ENCODE measurements at places on chromosomes 7 and 10. TPM values are rescaled to one million over a fixed set of nuclear protein-coding genes. Genes with fewer than 3 reads are reported as not detected.

DNA sequence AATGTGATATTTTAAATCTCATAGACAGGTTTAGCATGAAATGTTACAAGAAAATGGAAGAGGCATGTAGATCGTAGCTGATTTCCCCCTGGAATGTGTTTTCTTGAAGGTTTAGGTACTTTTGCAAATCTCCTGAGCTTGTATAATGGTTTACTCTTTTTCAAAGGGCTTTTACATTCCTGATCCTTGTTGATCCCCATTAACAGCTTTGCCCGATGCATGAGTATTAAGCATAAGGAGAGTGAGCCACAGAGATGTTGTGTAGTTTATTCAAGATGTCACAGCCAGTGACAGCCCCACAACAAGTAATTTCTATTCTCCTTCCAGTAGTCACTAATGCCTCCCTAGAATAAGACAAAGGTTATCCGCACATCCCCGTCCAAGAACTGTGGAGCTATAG, 103.7 kb downstream of the SKIDA1 start:
- no peak for DNase-seq
- no peaks in the 10 kb centered on the region for H3K4me1 ChIP-seq
- H3K27me3 ChIP-seq, result no peaks in the 10 kb centered on the region
- no peak overlapping the region for H3K27ac ChIP-seq
- H3K4me3 ChIP-seq, result no peak overlapping the region

DNA sequence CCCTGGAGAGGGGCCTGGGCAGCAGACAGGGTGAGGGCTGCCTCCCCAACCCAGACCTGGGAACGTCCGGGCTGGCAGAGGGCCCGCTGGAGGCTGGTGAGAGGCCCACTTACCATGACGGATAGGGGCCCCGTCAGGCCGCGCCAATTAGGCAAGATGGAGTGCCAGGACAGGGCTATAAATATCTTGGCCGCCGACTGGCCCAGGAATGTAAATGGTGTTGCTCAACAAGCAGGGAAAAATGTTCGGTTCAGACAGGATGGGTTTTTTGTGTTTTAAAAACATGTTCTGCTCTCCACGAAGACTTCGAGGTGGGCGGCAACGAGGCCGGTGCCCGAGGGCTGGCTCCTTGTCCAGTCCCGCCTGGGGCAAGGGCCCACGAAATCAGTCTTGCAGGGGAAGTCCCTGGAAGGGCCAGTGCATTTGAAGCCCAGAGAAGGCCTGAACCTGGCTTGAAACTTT, 35.8 kb upstream of the ELN start:
- DNase-seq, result no peak
- H3K36me3 ChIP-seq, result no peaks in the 10 kb centered on the region
- no peaks in the 10 kb centered on the region for H3K4me1 ChIP-seq

DNA sequence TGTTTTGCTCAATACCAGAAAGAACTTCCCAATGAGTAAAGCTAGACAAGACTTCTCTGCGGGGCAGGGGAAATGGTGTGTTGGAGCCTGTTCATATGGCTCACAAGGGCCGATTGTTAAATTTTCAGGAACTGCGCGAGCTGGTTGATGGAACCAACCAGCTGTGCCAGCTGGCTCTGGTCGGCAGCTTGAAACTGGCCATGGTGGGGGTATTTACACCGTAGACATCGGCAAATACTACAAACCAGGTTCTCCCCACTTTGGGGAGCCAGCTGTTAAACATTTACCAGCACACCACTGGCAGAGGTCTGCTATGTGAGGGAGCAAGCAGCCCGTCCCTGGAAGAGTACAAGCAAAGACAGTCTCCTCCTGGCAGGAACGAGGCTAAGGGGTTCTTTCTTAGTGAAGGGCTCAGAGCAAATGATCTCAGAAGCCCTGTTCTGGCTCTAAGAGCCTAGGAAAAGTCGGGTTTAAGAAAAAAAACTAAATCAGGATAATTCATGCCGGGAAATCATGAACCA, 8.8 kb upstream of the ZMIZ1 start:
- no peak overlapping the region for H3K4me3 ChIP-seq
- peak; percentile 95 for DNase-seq
- peak overlapping the region; percentile 82 for H3K27ac ChIP-seq
- no peaks in the 10 kb centered on the region for H3K36me3 ChIP-seq
- no peaks in the 10 kb centered on the region for H3K4me1 ChIP-seq

Gene POM121L12
- not detected for total RNA-seq

DNA sequence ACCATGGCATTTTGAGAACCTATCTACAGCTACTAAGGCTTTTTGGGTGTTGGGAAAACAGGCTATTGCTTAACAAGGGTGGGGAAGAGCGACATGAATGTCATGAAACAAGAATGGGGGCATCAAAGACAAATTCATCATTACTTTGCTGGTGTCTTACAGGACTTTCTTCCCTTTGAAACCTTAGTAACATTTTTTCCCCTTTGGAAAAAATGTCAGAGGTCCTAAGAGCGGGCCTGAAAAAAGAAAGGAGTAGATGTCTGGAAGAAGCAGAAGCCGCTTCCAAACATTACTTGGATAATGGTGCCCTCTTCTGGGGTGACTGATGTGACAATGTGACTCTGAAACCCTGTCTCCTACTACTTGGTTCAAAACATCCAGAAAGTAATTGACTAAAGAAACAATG, 3.8 kb upstream of the DDX50 start:
- H3K4me3 ChIP-seq, result no peak overlapping the region
- peak; percentile 53 for DNase-seq
- H3K27ac ChIP-seq, result no peak overlapping the region
- H3K36me3 ChIP-seq, result no peaks in the 10 kb centered on the region
